ENCODE measurements at places on chromosomes 2 and 18. TPM values are rescaled to one million over a fixed set of nuclear protein-coding genes. Genes with fewer than 3 reads are reported as not detected.

PROKR1 gene
- total RNA-seq: 0.18 TPM

DNA sequence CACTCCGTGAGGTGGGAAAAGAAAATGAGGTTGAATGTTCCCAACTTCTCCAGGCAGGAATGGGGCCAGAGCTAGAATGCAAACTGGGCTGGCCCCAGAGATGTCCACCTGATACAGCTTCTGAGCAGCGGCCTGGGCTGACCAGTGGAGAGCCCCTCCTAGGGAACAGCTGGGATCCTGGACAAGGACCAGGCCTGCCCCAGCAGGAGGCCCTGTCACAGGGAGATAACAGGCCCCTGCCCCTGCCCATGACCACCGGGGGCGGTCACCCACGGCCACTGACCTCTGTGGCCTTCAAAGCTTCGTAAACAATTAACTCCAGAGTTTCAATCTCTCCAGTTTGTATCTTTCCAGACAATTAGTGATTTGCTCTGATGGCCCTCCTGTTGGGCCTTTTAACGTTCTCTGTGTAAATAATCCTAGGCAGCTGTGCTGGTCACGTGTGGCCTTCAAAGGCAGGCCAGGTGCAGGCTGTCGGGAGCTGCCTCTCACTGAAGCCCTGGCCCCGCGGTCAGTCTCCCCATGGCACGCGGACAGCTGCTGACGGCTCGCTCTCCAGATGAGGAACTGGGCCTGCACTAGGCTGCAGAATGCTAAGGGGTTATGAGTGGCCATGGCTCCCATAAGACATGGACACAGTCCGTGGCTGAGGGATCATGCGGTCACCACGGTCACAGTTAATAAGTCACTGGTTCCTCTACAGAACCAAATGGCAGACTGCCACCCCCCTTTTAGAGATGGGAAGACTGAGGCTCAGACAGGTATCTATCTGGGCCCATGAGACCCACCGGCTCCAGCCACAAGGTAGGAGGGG, 9.2 kb downstream of the HS6ST1 start:
- peak; percentile 75 for DNase-seq

DNA sequence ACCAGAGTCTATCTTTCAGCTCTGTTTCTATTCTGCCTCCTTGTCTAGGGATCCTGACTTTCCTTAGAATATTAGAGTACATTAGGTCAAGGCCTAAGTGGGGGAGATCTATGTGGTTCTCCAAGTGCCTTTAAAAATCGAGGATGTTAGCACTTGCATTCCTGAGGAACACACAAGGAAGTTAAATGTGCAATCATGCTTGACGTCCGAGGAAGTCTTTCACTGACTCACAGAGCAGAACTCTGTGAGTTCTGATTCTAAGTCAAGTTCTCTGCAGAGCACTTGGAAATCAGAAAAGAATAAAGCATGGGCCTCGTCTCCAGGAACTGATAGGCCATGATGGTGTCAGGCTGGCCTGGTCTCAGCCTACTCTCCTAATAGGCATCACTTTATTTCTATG, 17.2 kb downstream of the FHOD3 start:
- DNase-seq: no peak

GRCh38 chr2:20532634-20533437, 86.0 kb downstream of the RHOB start:
- no peak for DNase-seq

- no peak for DNase-seq
These were observed 252.4 kb upstream of the SLC39A10 start for GRCh38 chr2:195404651-195405050.

DNA sequence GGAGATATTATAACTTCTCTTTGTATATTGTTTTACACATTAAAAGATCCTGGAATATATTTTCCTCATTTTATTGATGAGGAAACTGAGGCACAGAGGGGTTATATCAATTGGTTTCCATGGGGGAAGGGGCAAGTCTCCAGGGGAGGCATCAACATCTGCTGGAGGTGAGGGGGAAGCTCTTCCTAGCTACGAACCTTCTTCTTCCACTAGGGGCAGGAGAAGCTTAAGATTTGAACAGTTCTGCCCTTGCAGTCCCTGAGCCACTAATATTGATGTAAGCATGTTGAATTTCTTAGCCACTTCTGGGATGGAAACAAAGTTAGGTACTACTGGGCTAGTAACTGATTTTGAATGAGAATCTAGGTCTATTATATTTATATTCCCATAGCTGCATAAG, 140.1 kb upstream of the AQP4 start:
- DNase-seq: no peak

AOX1 gene
- 0.69 TPM for total RNA-seq

- DNase-seq: no peak
These were observed 159.4 kb downstream of the BABAM2 start for GRCh38 chr2:28049899-28050298.

DNA sequence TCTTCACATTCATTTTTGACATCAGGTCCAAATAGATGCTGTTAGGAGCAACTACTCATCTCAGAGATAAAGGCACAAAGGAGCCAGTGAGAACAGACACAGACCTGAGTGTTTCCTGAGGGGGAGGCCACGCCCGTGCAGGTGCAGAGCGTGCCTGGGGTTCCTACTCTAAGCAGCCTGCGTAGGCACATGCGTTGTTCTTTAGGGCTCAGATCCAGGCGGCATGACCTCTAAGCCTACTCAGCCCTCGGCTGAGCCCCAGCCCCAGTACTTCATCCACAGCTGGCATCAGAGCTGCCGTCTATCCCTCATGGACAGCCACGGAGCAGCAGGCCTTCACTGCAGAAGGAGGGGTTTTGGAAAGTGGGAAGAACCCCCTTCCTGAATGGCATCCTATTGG, 54.9 kb upstream of the PXDN start:
- DNase-seq: no peak

DNA sequence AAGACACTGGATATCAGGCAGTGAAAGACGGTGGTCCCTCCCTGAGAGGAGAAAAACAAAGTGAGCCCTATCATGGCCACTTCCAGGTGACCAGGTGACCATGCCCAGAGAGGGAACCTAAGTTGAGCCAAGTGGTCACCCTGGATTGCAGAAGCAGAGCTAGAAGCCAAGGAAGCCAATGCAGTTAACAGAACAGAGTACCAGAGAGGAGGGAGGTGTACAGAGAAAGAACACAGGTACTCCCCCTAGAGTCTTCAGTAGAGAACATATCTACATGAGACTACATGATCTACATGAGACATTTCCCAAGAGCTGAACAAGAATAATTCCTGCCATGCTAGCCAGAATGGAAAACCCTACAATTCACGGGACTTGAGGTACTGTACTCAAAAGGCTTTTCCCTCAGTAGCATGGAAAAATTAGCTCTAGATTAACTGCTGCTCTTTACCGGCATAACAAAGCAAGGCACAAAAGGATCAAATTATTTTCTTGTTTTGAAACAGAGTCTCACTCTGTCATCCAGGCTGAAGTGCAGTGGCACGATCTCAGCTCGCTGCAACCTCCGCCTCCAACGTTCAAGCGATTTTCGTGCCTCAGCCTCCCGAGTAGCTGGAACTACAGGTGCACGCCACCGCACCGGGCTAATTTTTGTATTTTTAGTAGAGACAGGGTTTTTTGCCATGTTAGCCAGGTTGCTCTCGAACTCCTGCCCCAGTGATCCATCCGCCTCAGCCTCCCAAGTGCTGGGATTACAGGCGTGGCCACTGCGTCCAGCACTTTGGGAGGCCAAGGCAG, 23.5 kb downstream of the ROCK2 start:
- DNase-seq: peak; percentile 23

DNA sequence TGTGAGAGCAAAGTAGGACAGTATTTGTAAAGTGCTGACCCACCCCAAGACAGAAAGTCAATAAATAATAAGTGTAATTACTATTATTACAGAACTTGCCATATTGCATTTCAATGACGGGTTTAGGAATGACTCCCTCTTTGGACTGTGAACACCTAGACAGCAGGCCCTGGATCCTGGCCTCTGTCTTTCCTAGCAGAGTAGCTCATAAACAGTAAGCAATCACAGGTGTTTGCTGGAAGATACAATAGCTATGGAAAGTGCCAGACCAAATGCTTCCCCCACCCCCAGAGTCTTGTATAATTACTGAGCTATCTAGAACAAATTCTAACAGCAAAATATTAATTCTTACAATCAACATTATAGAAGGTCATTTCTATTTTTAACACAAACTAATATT, 20.1 kb upstream of the MYO1B start:
- no peak for DNase-seq
